Activated CD8-positive, alpha-beta memory T cell treated with anti-CD3 and anti-CD28 coated beads for 1 hour (primary cell): ENCODE measurements at places on chromosomes 3 and 15.

DNA sequence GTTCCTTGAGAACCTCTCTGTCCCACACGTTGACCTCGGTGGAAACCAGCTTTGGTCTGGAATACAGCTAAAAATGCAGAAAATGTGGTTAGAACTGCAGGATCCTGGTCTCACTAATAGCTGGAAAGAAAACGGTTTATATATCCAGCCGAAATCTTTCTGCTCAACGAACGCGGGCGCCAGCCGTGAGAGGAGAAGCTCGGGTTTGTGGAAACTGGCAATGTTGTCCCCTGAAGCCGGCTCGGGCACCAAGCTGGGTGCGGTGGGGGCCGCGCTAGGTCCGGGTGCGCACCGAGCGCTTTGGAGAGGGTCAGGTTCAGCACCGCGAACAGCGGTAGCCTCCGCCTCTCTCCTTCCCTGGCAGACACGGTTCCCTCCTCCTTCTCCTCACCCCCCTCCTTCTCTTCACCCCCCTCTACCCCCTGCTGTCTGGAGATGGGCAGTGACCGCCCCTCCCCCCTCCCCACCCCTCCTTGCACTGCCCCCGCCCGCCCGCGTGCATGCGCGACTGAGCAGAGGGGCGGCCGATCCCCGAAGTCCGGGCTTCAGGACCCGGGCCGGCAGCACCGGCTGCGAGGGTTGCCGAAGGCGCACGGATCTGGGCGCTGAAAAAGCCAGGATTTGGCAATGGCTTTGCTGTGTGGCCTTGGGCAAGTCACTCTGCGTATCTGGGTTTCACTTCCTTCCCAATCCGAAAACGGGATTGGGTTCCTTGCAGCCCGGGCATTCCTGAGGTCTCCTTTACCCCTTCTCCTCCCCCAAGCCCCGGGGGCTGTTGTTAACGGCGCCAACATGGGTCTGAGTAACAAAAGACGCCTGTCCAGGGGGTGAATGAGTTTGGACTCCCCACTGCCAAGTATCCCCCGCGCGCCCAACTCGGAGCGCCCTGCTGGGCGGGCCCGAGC is at the start of gene SKOR1:
Gene SKOR1, plus strand, starts transcription at position 534 of the 905 bp plus-strand sequence. Its CDS starts 94 bp downstream, at position 628.
- no peak for DNase-seq

DNA sequence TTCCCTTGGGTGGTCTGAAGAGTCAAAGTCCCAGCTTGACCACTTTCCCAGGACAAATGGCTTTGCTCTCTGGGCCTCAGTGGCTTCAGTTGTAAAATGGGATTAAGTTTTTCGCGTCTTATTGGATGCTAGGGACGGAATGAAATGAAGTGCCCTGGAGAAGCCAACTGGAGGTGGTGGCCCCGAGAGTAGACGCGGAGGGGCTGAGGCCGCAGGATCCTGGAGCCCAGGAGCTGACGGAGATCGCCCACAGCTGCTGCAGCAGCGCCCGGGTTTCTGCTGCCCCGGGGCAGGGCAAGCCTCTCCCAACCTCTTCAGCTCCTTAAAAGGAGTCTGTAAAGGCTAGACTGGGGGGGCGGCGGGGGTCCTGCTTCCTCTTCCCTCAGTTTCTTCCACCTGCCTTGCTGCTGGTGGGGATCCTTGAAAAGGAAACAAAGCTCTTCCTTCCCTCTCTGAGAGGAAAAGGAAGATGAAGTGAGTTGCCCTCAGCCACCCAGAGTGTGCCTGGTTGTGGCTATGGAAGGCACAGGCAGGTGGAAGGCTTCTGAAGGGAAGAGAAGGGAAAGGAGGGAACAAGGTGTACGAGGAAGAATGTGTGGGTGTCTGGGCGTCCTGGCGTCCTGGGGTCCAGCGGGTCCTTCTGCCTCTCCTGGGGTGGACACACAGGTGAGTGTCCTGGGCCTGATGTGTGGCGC is 967 bp upstream of the BNC1 start:
- no peak for DNase-seq

DNA sequence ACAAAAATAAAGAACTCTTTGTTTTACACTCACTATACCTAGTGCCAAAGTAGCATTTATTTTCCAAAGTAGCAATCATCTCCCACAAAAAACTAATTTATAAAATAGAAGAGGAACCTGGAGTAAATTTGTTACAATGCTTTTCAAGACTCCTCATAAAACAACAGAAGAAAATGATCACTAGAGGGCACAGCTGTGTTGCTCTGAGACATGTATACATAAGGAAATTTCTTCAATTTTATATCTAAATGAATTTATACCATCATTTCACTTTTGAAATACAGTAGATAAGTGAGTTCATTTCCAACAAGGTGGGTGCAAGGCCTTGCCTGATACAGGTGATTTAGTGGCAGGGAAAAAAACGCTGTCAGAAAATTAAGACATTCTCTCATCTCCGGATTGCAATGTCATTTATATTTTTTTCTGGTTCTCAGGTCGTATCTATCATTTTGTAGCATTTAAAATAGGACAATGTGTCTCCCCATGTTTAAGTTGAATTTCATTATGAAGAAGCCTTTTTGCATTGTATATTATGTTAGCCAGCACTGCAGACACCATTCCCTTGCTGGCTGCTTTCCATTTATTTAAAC is 25.3 kb upstream of the ARHGEF26 start:
- DNase-seq = no peak

DNA sequence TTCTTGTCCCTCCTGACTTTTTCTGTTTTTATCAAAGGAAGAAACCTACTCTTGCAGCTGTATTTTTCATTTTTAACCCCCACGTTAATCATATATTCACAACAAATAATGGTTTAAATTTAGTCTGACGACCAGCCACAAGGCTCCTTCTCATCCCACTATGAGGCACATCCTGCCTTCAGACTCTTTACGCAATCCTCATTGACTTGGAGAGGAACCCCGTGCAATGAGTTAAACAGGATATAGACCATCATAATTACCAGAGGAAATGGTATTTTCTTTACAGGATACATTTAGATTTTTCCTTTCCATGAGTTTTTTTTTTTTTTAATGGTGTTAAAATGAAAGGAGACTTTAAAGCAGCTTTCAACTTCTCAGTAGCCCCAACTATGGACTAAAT is 68.5 kb downstream of the WWTR1 start:
- DNase-seq = no peak

- no peak for DNase-seq
Measured at GRCh38 chr3:160152638-160153037, 72.6 kb upstream of the C3orf80 start.

DNA sequence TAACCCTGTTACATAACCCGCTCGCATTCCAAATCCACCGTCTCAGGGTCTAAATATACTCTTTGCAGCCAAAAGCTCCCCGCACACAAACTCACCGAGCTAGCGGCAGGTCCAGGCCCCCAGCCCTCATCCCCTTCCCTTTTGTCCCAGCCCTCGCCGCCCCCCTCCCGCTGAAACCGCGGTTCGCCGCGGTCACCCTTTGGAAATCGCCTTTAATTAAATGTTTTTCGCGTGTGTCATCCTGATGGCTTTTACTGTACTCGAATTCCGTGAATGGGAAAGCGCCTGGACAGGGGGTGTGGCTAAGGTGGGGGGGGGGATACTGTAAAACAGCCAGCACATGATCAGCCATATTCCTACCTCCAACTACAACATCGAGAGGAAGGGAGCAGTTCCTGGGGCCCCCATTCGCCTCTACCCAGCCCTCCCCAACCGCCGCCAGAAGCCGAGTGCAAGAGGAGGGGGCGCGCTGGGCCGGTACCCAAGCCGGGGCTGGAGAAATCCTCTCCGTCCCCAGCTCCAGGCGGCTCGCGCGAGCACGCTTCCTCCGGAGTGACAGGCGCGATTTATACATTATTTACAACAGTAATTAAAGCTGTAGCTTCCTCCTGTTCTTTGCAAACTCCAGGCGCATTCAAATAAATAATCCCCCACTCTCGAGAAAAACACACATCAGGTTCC is 1.7 kb downstream of the RORA start:
- no peak for DNase-seq

GRCh38 chr3:120369037-120369467 is 19.9 kb upstream of the LRRC58 start:
- DNase-seq = no peak

DNA sequence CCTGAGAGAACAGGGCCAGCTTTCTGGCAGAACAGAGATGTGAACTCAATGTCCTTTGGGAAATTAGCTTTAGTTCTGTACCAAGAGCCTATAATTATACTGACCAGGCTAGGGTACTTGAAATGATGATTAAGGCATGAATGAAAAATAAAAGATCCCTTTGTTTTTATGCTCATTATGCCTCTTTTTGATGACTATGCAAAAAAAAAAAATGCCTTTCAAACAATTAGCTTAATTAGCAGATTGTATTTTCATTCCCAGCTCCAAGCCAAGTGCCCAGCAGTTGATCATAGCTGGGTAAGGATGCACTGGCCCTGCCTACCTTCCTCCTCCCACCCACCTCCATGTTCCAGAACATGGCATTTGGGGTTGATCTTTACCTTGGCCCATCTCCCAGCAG is 56.8 kb downstream of the LYZL4 start:
- no peak for DNase-seq

GRCh38 chr15:85318732-85319076 is 61.7 kb upstream of the AKAP13 start:
- no peak for DNase-seq

GRCh38 chr3:14889205-14889604 is 58.2 kb upstream of the NR2C2 start:
- DNase-seq = no peak

GRCh38 chr15:55334997-55335396 is 16.0 kb downstream of the PIGB start:
- DNase-seq = no peak

- DNase-seq = no peak
Measured at GRCh38 chr3:177378168-177378567, 180.9 kb upstream of the TBL1XR1 start.

DNA sequence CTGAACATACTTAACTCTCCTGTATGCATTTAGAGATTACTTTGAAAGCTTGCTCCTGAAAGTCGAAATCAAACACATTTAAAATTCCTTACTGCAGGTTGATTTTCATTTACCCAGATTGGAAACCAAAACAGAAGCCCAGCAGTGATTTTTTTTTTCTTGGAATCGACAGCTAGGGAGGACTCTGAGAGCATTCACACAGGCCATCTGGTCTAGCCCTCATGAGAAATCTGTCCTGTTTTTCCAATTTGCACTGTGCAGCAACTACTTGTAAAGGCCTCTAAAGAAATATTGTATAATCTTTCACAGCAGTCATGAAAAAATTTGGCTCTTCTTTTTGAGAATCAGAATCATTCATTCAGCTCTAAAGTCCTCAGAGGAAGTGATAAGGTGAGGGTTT is 179.2 kb downstream of the KCNAB1 start:
- DNase-seq = no peak

- no peak for DNase-seq
Measured at GRCh38 chr3:29937185-29937584, 656.3 kb downstream of the RBMS3 start.

DNA sequence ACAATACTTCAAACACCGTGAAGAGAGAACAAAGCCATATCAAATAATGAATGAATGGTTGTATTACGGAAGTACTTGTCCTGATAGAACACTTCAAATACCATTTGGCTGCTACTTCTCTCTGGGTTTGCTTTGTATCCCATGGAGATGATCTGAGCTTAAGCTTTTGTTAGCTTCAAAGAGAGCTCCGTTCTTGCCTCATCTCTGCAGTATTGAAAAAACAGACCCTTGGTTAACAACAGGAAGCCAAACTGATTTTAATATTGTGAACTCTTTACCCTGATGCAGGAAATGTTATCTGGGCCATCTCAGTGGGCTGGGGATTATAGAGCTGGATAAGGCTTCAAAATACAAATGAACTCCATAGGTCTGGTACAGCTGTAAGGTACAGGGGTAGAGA is 101.0 kb downstream of the CHL1 start:
- DNase-seq = no peak

DNA sequence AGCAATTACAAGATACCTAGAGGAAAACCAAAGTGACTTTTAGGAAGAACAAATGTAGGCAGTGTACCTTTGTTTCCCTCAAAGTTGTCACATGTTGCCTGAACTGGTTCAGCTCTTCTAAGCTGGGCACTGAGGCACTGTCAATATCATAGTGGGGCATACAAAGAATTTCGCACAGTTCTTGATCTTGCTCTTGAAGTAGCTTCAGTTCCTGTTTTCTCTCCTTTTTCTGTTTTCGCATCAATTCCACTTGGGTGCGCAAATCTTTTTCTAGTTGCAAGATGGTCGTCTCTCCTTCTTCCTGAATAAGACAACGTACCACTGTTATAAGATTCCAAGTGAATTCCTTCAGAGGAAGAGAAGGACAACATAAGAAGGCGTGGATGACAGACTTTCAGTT is 12.7 kb downstream of the PRC1 start:
- DNase-seq = no peak

DNA sequence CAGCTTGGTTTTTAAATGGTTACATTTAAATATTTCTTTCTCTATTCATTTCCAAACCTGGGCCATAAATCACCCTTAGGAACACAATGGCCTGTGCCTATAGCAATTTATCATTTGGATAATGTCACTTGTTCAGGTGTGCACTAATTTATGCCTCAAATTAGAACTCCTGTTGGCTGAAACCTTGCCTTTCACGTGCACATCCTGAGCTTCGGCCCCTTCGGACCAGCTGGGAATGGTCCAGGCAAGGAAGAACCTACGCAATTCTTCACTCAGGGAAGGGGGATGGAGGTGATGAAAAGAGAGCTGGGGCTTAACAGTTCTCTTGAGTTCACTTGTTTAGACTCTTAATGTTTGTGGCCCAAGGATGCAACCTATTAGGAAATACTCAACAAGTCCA is 324.1 kb upstream of the ICE2 start:
- no peak for DNase-seq

DNA sequence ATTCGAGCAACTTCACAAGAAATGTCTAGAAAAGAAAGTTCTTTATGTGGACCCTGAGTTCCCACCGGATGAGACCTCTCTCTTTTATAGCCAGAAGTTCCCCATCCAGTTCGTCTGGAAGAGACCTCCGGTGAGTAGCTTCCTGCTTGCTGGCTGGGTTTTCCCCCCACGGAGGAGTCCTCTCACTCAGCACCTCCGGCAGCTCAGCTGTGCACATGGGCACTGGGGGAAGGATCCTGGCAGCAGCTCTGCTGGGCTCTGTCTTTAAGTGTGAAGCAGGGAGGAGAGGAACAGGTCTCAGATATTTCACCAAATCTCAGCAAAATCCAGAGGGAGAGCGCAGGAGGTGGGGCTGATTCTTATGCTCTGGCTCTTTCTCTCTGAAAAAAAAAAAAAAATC is 684 bp downstream of the CAPN3 start:
- DNase-seq = no peak

DNA sequence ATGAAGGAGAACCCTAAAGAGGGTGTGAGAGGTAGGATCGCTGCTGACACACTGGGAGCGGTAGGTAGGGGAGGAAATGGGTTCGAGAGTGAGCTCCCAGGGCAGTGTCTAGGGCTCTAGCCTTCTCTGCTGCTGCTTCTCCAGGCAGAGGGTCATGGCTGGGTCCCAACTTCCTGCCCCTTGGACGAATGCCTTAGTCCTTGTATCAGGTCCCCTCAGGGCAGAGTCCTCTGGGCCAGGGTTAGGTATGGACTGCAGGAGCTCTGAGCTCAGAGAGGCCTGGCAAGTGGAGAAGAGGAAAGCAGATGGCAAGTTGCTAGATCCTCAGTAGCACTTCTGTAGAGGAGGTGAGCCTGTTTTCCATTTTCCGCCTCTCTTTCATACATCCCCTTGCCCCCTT is 2.9 kb downstream of the CORO2B start:
- DNase-seq = no peak

- no peak for DNase-seq
Measured at GRCh38 chr3:109081746-109082510, 36.0 kb downstream of the MORC1 start.

GRCh38 chr15:36653851-36654250 is 74.4 kb downstream of the CDIN1 start:
- no peak for DNase-seq
